NCI-H1417 (cell line): ENCODE measurements at places on chromosomes 16 and 17.

- DNase-seq, result no peak
Observed at GRCh38 chr16:14240219-14240843, 169.2 kb downstream of the MRTFB start.

GRCh38 chr17:7173687-7174602 is 5.2 kb downstream of the ASGR1 start:
- DNase-seq, result no peak

DNA sequence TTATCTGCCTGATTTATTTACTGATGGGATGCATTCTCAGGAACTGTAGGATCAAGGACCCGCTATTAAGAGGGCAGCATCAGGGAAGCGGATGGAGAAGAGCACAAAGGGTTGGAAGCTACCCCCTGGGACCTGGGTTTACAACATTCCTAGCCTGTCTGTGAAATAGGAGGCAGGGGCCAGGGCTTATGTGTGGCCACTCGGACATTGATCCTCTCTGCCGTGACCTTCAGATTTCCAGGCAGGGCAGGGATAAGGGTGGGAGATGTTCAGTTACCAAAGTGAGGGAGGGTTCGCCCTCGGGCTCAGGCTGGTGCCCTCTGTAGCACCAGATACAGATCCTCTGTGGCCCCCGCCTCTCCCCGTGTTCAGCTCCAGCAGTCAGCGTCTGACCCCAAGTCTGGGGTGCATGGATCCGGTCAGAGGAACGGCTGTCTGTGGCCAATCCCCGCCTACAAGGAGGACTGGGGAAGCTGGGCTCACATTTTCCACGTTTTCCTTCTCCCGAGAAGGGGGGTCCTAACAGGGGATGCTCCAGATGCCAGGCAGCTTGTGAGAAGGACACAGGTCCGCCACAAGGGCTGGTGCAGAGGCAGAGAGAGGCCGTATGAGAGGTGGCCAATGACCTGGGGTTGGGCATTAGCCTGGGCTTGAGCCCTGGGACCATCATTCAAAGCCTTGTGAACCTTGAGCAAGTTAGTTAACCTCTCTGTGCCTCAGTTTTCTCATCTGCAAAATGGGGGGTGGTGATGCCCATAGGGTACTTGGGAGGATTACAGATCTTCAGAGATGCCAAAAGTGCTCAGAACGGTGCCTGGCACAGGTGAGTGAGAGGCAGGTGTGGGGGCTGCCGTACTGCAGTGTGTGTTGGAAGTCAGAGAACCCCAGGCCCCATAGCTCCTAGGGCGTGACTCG is 48.3 kb downstream of the ATP2C2 start:
- no peak for DNase-seq

DNA sequence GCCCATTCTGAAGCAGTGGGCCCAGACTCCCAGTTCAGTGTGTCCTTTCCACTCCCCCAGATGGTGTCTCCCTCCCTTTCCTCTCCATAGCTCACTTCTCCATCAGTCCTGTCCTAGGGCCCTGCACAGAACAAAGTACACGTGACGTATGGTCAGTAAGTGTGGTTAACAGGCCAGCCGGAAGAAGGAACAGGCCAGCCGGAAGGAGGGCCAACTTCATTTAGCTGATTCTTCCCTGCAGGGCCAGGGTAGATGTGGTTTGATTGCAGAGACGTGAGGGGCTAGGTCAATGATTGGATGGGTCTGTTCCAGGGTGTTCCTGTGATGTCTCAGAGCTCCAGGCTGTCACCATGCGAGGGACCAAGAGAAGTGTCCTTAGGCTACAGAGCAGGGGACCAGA is 28.9 kb upstream of the SPPL2C start:
- no peak for DNase-seq

GRCh38 chr17:41777157-41777573 is 9.3 kb downstream of the JUP start:
- DNase-seq, result peak; percentile 78

GRCh38 chr16:24036614-24037013 is 200.8 kb downstream of the PRKCB start:
- DNase-seq, result peak; percentile 64
